CD8-positive, alpha-beta memory T cell (primary cell): ENCODE measurements at places on chromosomes 16 and 17.

GRCh38 chr16:17287166-17287800 lies 183.5 kb downstream of the XYLT1 start:
- no peak for DNase-seq

- DNase-seq = no peak
These were observed 138.9 kb upstream of the CDH11 start for GRCh38 chr16:65260746-65261145.

DNA sequence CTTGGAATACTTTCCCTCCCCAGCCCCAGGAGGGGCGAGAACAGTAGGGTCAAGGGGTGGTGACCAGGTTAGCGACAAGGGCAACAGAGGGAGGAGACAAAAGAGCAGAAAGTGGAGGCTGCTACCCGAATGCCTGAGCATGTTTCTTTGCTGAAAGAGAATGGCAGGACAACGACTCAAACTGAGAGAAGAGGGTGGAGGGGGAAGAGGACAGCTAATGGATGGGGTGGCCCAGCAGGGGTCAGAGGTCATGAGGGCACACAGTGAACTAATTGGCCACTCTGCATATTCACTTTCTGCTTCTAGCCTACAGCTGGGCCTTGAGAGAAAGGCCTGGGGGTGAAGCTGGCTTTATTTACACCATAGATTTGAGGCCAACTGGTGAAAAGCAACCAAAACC lies 19.1 kb upstream of the DDX52 start:
- no peak for DNase-seq

DNA sequence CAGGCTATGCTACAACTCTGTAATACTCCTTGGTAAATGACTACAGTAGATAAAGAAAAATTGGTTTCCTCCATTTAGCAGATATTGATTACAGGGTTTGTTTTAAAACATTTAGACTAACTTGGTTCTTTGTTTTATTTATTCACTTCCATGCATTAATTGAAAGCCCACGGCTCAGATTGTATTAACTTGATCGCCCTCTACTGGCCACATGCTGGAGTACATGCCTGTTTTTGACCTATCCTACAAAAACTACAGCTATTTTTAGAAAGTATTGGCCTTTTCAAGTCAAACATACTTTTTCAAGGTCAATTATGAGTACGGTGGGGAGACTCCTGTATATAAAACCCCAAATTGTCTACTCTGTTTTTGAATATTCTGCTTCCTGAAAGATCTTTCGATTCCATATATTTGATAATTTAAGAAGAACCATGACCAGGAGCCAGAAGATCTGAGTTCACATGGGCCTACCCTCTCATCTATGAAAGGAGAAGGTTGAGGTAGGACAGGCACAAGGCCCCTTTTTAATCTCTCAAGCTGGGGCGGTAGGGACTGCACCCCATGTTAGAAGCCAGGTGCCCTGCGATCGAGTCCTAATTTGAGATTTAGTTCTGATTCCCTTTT lies 51.8 kb downstream of the CA10 start:
- DNase-seq = no peak

DNA sequence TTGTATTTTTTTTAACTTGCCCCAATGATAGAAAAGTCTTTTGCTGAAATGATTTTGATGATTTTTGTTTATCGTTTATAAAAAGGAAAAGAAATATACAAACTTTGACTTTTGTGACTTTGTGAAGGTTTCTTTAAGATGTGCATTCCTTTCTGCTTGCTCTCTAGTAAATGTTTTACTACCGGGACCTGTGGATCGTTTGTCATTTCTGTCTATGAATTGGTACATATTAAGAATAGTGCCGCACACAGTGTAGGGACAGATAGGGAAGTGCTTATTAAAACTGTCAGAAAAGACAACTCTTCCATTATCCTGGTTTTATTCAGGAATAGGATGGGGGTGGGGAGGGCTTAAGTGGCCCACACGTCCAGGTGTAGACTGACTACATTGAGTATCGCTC lies 8.1 kb upstream of the PSMC5 start:
- DNase-seq = no peak

DNA sequence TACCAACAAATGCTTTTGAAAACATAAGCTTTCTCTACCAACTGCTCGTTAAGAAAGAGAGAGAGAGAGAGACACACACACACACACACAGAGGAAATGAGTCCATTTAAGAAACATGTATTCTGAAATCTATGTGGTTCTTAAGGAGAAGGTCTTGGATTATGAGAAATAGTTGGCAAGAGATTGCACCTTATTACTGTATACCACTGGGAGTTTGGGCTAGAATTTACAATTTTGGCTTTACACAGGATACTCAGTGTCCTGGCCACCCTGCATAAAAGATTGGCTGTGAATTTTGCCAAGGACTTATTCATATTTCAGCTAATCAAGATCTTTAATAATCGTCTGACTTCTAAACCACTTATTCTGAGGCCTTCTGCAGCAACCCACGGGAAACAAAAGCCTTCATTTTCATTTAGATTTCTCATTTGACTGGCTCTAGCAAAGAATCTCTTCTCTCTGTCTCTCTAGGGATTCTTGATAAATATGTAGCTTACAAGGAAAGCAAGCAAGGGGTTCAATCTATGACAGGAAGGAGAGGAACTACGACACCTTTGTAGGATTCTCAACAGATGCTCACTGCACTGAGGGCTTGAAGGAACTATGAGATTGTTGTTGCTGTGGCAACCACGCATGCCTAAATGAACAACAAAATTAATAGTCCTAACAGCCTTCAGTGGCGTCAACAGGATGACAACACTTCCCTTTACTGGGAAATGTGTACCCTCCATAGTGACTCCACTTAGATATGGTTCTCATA lies 75.3 kb upstream of the GNAO1 start:
- no peak for DNase-seq

DNA sequence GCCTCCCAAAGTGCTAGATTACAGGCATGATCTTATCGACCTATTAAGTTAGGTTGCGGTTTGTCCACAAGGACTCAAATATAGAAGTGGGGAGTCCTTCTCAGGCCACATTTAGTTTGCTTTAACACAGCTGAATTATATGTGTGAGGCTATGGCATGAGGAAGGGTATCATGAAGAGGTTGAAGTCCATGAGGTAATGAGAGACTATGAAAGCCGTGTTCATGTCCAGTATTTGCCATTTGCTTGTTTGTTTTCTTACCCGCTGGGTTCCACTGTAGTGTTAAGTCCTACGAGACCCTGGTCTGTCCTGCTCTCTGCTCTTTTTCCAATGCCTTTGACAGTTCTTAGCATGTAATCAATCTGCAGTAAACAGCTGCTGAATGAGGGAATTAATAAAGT lies 1072.4 kb upstream of the EEF2KMT start:
- no peak for DNase-seq

DNA sequence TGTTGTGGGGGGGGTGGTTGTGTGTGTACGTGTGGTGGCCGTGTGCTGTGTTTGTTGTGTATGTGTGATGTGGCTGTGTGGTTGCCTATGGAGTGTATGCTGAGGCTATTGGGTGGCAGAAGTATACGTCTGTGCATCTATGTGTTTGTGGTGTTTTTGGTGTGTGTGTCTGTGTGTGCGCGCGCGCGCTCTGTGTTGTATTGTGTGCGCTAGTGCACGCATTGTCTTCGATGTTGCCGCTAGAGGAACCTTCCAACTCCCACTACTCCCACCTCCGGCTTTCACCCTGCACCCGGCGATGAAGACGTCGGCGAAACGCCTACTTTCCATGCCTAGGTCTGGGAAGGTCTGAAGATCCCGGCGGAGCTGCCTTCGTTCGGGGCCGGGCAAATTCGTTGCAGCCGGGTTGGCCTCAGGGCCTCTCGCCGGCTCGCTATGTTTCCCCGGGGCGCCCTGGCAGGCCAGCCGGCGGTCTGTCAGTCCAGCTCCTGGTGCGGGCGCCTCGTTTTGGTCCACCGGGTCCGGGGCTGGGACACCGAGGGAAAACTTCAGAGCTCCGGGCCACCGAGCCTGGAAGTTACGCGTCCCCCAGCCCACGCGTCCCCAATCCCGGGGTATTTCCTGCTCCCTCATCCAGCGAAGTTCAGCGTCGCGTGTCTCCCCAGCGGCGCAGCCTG lies 5.2 kb upstream of the DLX4 start:
- no peak for DNase-seq

DNA sequence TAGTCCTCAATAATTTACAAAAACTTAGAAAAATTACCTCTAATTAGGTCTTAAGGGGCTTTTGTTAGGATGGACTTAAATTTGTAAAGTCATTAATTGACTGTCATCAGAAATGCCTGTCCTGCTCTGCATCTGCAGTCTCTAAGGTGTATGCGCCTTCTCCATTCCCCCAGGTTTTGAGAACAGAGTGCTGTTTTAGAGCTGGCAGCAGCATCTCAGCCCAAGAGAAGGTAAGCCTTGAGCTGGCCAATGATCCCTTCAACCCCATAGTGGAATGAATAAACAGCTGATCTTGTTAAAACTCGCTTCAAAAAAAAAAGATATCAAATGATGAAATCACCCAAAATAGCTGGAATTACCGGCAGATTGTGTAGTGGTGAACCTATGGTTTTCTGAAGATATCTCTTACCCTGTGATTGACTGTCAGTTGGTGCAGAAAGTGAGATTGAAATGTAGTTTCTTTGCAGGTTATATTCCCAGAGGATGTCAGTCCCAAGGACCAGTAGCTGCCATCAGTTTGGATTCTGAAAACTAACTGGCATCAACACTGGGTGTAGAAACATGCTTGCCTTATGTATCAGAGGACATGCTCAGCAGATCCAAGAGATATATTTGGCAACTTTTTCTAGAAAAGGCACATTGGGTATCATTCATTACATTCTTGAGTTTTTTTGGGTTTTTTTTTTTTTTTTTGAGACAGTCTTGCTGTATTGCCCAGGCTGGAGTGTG lies 25.7 kb downstream of the TRPV2 start:
- no peak for DNase-seq

- DNase-seq = no peak
These were observed 7.1 kb downstream of the HAS3 start for GRCh38 chr16:69112285-69113129.

GRCh38 chr17:67289181-67289876 lies 44.3 kb upstream of the HELZ start:
- no peak for DNase-seq

DNA sequence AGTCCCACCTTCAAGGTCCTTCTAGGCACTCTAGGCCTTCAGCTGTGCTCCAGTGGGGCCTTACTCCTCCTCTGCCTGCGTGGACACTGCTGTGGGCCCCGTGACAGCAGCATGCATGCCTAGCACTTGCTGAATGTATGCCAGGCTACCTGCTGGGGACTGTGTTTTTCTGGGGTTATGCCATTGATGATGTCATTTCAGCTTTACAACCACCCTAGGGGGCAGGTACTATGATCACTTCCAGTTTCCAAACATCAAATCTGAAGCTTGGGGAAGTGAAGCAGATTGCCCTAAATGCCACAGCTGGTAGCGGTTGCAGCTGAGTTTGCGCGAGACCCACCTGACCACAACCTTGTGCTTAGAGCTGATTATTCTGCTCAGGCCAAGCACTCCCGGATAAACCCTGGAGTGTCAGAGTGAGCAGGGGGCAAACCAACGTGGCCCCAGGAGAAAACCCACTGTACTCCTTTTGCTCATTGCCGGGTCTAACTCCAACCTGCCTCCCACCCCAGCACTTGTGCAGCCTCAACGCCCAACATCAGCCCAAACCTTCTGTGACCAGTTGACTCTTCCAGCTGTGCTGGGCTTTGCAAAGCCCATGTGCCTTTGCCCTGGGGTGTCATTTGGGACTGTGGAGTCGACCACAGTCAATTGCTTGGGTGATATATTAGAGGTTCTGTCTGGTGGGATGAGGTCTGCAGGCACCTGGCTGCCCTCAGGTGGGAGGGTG lies 168.4 kb downstream of the ENGASE start:
- DNase-seq = no peak

GRCh38 chr16:62408760-62409159 lies 372.5 kb upstream of the CDH8 start:
- DNase-seq = no peak

DNA sequence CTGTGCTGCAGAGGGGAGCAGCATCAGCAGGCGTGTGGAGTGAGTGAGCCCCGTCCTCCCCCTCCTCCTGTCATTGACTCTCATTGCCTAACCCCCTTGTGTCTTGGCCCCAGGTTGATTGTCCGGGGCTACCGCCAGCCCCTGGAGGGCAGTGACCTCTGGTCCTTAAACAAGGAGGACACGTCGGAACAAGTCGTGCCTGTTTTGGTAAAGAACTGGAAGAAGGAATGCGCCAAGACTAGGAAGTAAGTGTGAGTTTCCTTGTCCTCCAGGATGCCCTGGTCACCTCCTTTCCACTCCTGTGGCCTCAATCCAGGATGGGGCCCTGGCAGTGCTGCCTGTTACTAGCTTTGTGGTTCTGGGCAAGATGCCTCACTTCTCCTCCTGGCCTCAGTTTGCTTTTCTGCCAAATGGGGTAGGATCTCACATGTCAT lies 87.0 kb downstream of the ABCC1 start:
- DNase-seq = no peak

GRCh38 chr16:52563767-52564611 lies 17.0 kb upstream of the TOX3 start:
- DNase-seq = no peak

DNA sequence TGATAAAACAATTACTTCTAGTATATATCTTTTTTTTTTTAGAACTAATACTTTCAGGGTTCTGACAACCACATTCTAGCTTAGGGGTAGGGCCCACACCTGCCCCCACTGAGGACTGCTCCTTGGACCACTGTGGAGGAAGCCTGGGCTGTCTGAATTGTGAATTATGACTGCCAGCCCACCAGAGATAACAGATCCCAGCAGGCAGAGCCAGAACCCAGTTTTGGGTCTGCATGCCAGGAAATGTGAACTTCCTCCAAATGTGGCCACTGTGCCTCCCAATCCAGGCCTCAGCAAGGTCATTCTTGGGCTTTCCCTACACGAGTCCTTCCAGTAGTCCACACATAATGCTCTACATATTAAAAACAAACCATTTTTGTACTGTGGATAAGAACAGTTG lies 15.9 kb downstream of the VEZF1 start:
- DNase-seq = no peak

- no peak for DNase-seq
These were observed 26.8 kb downstream of the CMTR2 start for GRCh38 chr16:71262391-71262790.

GRCh38 chr17:48176471-48176855 lies 68.9 kb downstream of the SNX11 start:
- DNase-seq = no peak

DNA sequence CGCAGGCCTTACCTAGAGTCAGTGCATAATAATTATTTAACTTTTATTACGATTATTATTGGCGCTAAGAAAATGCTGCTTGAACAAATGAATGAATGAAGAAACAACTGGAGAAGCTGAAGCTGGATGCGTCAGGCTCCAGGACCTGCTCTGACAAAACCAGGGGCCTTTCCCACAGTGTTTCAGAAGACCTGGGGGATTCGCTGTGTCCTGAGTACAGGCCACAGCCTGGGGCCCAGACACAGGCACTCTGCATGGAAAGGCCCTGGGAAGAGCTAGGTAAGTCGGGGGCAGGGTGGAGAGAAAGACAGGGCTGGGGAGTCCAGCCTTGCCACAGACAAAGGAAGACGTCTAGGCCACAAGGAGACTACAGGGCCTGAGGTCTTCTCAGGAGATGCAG lies 226.1 kb downstream of the ZNF423 start:
- DNase-seq = no peak

GRCh38 chr16:88753602-88754001 lies 31.4 kb downstream of the PIEZO1 start:
- DNase-seq = no peak

- no peak for DNase-seq
These were observed 4.7 kb downstream of the KCTD5 start for GRCh38 chr16:2686912-2687507.
